ENCODE measurements at places on chromosomes 2 and 18.
A peak's percentile ranks its signal among the peaks of the same experiment; 100 is the strongest.

DNA sequence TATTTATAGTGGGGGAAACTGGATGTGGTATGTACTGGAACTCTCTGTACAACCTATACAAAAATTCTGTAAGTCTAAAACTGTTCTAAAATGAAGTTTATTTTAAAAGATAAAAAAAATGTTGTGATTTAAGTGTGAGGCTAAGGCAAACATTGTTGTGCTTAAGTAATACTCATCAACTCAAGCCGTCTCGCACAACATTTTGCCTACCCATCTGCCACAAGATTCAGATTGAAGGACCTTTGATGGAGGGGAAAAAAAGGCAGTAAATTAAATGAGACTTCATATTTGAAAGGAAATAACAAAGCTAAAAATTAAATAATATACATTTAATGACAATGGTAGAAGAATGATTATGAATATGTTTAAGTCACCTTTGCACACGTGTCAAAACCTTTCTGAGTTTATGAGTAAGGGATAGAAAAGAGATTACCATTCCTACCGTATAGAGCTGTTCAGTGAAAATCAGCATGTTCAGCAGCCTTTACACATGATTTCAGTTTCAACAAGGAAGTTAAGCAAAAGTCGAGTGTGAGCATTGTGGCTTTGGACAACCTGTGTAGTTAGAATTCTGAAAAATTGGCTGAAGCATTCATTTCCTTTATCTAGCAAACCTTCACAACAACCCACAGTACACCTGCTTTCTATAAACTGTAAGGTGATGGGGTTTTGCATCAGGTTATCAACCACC is 499.3 kb downstream of the IRS1 start:
- no peak for DNase-seq

DNA sequence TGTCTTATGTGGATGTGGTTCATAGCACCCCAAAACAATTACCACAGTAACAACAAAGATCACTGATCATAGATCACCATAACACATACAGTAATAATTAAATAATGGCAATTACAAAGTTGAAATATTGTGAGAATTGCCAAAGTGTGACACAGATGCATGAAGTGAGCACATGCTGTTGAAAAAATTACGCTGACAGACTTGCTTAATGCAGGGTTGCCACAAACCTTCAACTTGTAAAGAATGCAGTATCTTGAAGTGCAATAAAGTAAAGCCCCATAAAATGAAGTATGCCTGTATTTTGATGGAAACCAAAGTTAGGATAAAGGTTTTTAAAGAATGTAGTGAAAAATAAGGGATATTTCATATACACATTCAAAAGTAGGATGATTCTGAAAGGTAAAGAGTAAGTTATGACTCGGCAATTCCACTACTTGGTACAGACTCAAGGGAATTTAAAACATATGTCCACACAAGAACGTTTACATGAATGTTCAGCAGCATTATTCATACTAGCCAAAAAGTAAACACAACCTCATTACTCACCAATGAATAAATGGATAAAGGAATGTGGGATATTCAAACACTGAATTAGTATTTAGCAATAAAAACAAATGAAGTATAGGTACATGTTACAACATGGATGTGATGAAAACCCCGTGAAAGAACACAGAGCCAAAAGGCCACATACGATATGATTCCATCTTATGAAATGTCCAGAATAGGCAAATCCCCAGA is 61.6 kb downstream of the SCN9A start:
- no peak for DNase-seq

DNA sequence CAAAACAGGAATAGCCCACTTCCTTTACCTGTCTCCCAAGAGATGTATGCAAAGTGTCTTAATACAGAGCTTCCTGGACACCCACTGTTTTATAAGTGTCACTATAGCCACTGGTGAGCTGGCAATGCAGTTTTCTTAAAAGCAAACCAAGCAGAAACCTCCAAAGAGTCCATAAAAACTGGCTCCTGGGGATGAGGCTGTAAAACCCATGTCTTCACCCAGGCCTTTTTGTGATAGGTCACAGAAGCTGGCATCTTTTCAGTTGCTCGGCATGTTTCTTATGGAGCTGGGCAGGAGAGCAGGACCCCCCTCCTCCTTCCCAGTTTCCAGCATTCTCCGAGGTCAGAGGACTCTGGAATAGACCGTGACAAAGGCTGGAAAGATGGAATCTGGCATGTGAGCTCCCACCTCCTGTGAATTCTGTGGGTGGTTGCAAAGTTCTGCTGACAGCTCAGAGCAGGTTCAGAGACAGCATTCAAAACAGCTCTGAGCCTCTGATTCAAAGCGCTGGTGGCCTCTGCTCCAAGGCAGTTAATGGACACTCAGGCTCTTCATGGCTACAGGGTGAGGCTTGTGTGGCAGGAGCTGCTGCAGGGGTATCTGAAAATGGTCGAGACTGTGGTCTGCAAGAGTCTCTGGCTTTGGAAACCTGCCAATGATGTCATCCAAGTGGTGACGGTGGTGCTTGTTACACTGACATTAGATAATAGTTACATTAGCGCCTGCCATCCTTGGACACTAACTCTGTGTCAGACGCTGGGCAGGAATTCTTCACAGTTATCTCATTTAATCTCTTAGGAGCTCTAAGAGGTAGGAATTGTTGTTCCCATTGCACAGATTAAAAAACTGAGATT is 283.4 kb downstream of the CLIP4 start:
- no peak for DNase-seq

GRCh38 chr2:83196225-83196624 is 1262.9 kb downstream of the SUCLG1 start:
- no peak for DNase-seq

DNA sequence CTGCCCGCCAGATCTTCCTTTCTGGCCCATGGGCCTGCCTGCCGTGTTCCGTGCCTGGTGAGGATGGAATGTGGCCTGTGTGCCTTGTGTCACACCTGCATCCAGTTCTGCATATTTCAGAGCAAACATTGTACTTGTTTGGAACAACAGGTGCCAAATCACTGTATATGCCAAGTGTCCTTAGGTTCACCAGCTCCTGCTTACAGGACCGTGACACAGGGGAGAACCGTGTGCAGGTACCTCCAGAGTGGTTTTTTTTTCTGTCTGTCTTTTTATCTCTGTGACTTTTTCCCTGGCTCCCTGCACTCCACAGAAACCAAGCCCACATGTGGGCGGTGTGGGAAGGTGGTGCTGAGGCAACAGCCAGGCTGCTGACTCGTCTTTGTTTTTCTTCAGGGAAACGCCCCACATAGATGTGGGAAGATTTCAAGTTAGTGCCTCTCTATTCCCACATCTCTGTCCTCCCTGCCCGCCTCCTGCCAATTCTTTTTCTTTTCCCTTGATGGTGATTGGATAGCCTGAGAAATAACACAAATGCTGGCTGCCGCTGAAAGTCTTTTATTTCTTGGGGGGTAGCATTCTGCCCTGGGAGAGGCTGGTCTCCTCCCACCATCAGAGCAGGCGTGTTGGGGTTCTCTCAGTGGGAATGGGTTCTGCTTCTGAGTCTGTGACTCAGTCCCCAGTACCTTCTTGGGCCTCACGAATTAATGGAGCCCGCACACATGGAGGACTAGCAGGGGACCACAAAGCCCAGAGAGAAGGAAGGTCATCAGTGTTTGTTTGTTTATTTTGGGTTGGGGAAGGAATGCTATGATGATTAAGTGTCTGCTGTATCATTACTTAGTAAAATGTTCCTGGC is 21.4 kb downstream of the GRHL1 start:
- DNase-seq, result no peak

GRCh38 chr2:22957446-22957845 is 427.5 kb upstream of the KLHL29 start:
- DNase-seq, result no peak

- no peak for DNase-seq
Observed at GRCh38 chr2:238504181-238504931, 77.6 kb downstream of the ASB1 start.

- no peak for DNase-seq
Observed at GRCh38 chr2:179172894-179173293, 91.7 kb downstream of the SESTD1 start.

DNA sequence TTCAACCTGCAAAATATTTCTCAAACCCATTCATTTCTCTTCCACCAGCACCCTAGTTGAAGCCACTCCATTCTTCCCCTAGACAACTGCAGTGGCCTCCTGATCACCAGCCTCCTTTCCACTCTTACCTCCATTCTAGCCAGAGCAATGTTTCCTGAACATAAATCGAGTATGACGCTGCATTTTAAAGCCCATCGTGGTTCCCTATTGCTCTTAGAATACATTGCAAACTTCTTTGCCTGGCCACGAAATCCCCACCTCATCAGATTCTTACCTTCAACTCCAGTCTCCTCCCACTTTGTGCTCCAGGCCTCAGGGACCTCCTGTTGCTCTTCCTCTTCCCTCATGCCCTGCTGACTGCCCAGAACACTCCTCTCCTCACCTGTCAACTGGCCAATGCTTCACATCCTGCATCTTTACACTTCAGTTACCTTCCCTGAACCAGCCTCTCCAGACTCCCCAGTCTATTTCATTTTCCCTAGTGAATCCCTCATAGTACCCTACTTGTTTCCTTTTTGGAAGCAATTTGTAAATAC is 176.5 kb upstream of the CTAGE1 start:
- DNase-seq, result no peak

DNA sequence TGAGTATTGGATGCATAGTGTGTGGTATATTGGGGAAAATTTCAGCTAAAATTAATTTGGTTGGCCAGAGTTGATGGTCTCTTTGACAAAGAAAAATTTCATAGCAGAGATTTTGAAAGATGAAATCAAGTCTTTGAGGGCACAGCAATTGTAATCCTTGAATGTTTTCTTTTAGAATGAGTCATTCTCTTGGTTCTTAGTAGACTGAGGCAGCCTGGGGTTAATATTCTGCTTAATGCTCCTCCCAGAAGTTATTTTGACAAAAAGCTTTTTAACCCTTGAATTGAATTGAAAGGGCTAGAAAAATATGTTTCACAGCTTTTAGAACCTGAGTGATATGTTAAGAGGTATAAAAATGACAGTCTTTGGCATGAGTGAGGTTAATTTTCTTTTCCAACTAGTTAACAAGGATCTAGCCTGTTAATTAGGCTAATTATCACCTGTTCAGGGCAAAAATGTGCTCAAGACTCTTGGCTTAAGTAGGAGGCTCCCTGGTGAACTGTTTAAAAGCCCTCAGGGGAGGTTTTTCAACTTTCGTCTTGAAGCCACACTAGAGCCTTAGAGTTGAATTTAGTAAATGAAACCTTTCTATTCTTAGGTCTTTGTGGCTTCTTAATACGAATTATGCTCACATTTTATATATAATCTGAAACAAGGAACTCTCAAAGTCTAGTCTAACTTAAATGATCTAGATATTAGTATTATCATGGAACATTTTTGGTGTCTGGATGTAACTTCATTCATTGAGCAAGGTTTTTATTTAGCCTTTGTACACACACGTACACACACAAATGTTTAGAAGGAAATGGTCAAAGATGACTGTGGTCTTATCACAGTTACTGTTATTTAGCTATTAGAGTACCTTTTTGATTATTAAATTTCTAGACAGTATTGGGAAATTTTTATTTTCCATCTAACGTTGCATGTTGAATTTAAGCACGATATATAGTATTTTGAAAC is 272.5 kb downstream of the ZNF407 start:
- no peak for DNase-seq

DNA sequence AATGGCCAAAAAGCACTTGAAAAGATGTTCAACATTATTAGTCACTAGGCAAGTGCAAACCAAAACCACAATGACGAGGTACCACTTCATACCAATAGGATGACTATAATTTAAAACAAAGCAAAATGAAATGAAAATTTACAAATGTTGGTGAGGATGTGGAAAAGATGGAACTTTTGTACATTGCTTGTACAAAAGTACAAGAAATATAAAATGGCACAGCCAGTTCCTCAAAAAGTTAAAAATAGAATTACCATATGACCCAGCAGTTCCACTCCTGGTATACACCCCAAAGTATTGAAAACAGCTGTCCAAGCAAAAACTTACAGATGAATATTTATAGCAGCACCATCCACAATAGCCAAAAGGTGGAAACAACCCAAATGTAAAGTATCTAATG is 107.8 kb upstream of the XPO1 start:
- no peak for DNase-seq

- no peak for DNase-seq
Observed at GRCh38 chr2:143397884-143398614, 268.8 kb downstream of the ARHGAP15 start.

- DNase-seq, result no peak
Observed at GRCh38 chr18:27136208-27136535, 48.9 kb downstream of the CHST9 start.

DNA sequence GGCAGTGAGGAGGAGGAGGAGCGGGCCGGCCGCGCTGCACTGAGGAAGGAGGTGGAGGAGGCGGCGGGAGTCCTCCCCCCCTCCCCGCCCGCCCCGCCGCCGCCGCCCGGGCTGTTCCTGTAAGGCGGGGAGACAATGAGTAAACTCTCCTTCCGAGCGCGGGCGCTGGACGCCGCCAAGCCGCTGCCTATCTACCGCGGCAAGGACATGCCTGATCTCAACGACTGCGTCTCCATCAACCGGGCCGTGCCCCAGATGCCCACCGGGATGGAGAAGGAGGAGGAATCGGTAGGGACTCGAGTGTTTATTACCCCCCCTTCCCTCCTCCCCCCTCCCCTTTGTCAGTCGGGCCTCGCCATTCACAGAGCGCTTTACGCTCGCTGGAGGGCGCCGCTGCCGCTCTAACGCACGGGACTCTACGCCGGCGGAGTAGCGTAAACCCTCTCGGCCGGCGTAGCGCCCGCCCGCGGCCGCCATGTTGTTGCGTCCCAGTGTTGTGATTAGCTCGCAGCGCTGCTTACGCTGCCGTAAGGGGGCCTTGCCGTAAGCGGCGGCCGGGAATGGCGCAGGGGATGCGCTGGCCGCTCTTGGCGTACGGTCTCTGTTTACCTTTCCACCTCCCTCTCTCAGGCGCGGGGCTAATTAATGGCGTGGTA is 460 bp downstream of the EPC2 start:
- DNase-seq, result peak; percentile 90

- DNase-seq, result no peak
Observed at GRCh38 chr18:41371156-41372045, 583.6 kb upstream of the PIK3C3 start.

- no peak for DNase-seq
Observed at GRCh38 chr2:216696751-216697560, 1.6 kb upstream of the IGFBP5 start.

DNA sequence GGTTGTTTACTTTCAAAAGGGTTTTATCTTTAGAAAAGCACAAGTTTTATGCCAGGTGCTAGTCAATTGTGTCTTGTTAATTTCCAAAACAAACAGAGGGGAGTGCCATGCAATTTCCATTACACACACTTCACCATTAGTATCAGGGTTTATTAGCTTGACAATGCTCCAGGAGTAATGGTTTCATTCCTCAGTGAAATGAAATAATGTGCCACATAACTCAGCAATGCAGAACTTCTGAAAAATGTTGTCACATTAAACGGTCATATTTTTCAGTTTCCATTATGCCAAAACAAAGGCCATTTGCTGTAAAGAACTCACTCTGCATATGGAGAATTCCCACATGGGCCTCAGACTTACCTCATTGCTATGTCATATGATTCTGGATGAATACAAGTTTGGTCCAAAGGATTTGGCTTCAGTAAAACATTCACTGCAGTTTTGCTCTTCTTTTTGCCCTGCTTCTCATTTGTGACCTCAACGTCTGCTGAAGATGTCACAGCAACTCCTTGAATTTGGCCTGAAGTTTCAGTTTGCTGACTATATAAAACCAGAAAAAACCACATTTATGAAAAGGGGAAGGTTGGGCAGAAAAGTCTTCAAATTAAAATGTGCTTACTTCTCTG is 198.2 kb downstream of the SRBD1 start:
- DNase-seq, result no peak

Measured in stimulated activated CD8-positive, alpha-beta memory T cell treated with anti-CD3 and anti-CD28 coated beads, Interleukin-2, amount 100 ng/mL, for 1 hour (primary cell).